ENCODE measurements at places on chromosomes 7 and 10.

DNA sequence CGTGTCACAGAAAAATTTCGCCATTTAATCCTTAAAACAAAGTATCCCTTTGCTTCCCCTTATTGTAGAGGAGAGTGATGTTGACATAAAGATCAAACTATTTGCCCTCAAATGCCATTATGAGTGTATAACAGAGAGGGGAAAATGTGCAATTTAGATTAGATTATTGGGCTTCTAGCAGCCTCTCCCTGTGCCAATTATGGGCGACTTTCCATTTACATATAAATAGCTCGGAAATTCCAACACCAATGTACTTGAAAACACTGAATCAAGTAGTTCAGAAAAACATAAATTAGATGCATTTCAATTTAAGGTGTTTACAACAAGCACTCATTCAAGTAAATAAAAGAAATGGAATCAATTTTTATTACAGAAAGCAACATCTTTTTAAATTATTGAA lies 64.6 kb upstream of the LRRN3 start:
- DNase-seq = no peak

DNA sequence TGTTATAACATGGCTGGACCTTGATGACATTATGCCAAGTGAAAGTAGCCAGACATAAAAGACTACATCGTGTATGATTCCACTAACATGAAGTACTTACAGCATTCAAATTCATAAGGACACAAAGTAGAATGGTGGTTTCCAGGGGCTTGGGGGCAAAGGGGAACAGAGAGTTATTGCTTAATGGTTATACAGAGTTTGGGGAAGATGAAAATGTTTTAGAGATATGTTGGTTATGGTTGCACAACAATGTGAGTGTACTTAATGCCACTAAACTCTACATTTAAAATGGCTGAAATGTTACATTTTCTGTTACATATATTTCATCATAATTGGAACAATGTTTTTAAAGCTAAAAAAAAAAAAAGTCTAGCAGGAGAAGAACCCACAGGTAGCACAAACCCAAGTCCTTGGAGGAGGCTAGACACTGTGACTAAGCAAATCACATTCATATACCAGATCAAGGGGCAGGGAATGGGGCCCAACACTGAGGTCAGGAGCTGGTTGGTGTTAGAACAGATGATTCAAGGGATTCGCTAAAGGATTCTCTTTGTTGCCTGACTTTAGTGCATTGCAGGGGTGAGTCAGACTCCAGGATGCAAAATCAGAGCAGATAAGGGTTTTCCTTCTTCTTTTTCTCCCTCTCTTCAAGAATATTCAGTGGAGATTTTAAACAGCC lies 25.1 kb upstream of the AOAH start:
- DNase-seq = no peak

DNA sequence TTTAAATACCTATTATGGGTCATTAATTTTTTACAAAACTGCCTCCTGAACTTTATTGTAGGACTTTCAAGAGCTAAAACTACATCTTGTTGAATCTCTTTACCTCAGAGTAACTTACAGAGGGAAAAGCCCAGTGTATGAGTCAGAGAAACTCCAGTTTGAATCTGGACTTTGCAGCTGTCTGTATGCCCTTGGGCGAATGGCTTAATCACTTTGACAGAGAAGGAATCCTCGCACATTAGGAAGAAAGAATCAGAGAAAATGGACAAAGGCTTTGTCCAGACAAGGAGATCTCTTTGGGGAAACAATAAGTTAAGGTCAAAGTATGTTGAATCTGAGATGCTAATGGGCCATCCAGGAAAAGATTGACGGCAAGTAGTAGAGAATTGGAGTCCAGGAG lies 484.2 kb upstream of the CELF2 start:
- DNase-seq = no peak

DNA sequence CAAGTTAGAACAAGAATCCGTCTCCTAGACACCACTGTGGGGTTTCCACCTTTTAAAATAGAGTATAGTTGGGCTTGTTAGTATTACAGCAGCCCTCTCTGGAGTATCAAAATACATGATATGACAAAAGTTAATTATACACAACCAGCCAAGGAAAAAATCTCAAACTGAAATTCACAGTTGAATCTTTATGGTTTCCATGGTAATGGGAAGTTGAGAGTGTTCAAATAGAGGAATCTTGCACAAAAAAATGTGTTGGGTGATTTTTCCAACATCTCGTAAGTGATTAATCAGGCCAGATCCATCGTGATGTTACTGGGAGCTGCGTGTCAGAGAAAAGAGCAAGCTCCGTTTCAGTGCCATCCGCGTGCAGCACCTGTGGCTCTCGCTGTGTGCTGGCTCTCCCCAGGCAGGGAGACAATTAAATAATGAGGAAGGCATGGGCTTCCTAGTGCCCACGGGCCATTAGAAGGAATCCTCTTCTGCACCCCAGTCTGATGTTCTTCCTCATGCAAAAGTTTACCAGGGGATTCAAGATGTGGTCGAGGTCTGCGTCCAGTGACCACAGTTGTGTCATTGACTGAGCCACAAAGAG lies 41.1 kb upstream of the ADARB2 start:
- DNase-seq = no peak

- no peak for DNase-seq
Observed at GRCh38 chr7:1854866-1855724, 185.0 kb downstream of the ELFN1 start.

All from cerebellar nuclear complex (tissue), 1 donor.